ENCODE measurements at places on chromosomes 3 and 15.

GRCh38 chr15:42628761-42629160 lies 53.4 kb downstream of the STARD9 start:
- no peak for DNase-seq

- DNase-seq = no peak
These were observed 59.2 kb downstream of the LIPC start for GRCh38 chr15:58490888-58491473.

DNA sequence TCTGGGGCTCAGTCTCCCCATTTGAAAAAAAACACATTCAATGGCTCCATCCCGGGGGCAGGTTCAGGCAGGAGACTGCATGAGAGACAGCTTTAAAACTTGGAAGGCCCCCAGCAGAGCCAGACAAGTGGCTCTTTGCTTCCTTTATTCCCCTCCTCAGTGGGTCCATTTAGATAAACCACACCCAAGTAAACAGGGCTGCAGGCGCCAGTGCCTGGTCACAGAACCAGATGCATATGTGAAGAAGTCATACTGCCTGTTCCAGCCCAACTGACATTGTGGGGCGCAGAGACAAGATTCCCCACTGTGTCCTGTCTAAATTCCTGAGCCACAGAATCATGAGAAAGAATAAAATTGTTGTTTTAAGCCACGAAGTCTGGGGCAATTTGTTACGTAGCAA lies 9.0 kb downstream of the FBN1 start:
- DNase-seq = no peak

DNA sequence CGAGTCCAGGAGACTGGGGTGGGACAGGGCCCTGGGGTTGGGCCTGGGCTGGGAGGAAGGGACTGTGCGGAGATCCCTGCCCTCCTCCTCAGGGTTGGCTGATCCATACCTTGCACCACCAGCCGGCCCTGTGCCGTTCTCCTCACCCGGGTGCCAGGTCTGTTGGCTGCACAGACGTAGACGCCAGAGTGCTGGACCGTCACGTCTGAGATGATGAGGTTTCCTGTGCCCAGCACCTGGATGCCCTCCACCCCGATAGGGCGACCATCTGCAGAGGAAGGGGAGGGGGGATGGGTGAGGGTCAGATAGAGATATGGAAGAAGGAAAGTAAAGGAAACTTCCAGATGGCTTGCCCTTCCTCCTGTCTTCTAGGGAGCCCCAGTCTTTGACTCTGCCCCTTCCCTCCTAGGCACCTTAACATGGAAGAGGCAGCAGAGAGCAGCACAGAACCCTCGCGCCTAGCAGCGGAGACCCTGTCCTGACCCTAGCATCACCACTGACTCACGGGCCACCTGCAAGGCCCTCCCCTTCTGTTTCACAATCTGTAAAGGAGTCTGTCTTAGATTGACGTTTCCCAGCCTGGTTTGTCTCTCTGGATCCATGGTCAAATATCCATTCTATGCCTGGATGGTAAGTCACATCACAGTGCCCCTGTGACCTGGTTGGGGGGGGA lies 28.8 kb downstream of the RNU5B-1 start:
- no peak for DNase-seq

Measured in hindlimb muscle (tissue), 1 donor.